ENCODE measurements at places on chromosomes 5 and 9.

DNA sequence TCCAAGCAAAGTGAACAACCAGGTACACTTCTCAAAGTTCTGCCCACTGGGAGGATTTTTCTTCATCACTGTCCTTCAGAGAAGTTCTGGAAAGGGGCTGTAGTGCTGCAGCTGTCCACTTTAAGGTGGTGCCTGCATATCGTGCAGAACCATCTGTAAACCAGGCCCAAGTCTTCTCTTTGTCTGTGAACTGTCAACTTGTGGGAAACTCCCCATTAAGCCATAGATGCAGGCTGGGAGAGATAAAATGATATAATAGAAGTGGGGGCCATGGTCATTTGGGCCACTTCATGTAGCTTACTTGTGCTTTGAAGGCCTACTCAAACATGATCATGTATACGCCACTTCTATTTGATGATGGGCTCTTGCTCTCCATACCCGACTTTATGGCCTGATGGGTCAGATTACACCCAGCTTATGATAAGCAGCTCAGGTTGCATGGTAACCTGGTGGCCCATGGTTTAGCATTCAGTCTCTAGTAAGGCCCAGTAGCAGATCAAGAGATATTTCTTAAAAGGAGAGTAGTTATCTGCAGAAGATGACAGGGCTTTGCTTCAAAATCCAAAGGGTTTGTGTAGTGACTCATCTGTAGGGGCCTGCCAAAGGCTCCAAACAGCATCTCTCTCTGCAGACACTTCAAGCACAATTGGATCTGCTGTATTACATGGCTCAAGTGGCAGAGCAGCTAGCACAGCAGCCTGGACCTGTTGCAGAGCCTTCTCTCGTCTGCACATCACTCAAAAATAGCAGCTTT lies 15.7 kb upstream of the BTF3 start:
- no peak for DNase-seq

GRCh38 chr9:24132244-24132643 lies 306.2 kb upstream of the ELAVL2 start:
- DNase-seq = no peak

- DNase-seq = no peak
These were observed 34.0 kb downstream of the DAP start for GRCh38 chr5:10726913-10727517.

DNA sequence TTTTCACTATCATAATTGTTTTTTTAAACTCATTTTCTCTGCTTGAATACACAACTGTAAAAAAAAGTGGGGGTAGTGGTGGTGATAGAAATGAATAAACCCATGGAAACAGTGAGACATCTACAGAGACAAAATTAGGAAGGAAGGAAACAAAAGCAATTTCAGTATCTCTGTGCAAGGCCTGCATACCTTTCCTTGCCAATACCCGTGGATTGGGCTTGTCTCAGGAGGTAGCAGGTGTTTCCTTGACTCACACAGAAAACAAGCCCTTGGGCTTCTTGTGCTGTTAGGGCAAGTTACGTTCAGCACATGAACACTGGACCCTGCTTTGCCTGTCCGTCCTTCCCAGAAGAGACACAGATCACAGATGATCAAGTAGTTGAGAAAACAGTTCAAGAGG lies 372.2 kb downstream of the ZSWIM6 start:
- no peak for DNase-seq

- DNase-seq = no peak
These were observed 85.5 kb upstream of the MARCHF11 start for GRCh38 chr5:16265141-16265540.

DNA sequence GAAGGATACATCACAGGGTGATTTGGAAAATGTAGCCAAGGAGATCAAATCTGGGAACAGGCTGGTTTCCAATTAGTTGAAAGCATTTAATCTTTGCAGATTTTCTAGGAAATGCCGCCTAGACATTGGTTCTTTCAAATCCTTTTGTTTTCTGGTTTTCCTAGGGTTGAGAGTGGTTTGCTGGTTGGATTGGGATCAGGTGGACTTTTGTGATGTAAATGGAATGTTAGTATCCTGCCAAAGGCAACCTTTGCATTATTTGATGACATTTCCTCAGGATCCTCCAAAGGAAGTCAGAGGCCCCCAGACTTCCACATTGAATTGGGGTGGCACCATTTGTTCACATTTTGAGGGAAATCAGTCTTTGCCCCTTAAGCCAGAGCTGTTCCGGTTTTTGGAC lies 245.5 kb upstream of the RPS23 start:
- DNase-seq = no peak

GRCh38 chr5:173630724-173631365 lies 14.4 kb upstream of the BOD1 start:
- DNase-seq = no peak

GRCh38 chr5:15634591-15635288 lies 134.8 kb downstream of the FBXL7 start:
- DNase-seq = no peak

DNA sequence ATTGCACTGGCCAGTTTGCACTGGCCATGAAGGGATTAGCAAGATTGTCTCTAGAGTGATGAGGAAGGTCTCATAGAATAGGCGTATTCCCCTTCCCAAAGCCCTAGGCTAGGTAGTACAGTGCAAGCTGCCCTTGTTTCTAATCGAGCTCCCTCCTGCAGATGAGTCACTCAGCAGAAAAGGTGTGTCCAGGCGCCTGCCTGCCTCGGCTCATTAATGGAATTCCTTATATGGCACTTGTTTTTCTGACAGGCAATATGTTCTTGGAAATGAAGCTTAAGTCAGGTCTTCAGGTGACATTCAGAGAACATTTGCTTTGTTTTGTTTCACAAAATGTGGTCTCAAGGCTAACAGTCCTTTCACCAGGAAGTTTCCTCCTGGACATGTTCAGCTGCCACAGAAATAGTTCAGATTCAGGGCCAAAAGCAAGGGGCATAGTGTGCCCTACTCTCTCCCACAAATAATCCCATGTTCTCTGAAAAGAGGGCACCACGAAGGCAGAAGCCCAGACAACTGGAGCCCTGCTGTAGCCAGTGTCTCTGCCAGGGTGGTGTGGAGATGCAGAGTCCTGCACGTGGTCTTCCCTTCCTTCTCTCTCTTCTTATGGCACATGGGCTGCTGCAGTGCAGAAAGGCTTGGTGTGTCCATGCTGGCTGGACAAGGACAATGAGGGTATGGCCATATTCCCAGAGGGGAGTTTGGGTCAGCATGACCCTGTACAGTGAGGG lies 281.1 kb upstream of the MAP3K1 start:
- no peak for DNase-seq

DNA sequence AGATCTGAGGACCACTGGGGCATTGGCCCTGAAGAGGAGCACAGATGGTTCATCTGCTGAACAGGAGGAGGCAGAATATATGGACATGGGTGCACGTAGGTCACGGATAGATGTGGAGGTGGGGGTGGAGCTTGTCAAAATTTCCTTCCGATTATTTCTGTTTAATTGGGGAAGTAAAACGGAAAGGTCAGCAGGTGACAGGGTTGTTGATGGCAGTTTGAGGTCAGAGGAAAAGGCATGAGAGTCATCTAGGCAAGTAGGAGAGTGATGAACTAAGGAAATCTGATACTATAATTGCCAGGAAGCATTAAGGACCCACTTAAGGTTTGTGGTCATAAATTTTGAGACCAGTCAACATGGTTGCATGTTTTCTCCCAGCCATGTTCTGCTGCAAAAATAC lies 8.4 kb upstream of the FAM81B start:
- no peak for DNase-seq

DNA sequence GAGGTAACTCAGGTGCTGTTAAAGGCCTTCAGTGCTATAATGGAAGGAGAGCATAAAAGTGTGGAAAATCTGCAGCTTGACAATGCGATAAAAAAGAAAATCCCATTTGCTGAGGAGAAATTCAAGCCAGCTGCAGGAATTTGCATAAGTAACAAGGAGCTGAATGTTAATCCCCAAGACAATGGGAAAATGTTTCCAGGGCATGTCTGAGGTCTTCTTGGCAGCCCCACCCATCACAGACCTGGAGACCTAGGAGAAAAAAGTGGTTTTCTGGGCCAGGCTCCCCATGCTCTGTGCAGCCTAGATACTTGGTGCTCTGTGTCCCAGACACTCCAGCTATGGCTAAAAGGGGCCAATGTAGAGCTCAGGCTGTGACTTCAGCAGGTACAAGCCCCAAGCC lies 1159.6 kb downstream of the CDH18 start:
- no peak for DNase-seq

- no peak for DNase-seq
These were observed 39.9 kb upstream of the PAM start for GRCh38 chr5:102715082-102715807.

DNA sequence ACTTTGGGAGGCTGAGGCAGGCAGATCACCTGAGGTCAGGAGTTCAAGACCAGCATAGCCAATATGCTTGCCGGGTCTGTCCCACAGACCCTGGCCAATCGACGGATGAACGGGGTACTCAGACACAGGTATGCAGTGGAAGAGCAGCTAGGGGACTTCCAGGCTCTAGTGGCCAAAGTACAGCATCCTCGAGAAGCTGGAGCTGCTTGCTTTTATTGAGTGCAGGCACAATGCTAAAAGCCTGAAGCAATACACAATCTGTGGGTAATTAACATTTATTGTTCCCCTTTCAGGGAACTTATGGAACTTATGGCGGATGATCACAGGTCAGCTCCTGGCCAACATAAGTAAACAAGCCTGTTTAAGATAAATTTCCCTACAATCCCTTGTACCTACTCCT lies 32.8 kb upstream of the SEMA4D start:
- no peak for DNase-seq

All from mucosa of descending colon (tissue), 3 donors.